ENCODE measurements at places on chromosomes 1 and 21.
A peak's percentile ranks its signal among the peaks of the same experiment; 100 is the strongest.

DNA sequence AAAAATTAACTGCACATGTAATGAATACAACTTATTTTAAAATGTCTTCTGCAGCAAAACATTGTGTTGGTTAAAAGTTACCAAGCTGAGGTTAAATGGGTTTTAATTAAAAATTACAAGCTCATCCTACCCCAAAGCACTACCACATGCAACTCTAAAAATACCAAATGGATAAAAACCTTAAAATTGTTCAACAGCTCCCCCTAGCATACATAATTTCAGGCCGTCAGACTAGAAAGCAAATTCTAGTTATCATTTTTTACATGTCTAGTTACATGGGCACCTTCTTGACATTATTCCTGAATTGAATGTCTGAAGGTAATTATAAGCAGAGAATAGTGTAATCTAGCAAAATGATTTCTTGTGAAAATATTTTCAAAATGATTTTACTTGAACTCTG lies 176.5 kb downstream of the C1orf21 start:
- peak; percentile 9 for DNase-seq

DNA sequence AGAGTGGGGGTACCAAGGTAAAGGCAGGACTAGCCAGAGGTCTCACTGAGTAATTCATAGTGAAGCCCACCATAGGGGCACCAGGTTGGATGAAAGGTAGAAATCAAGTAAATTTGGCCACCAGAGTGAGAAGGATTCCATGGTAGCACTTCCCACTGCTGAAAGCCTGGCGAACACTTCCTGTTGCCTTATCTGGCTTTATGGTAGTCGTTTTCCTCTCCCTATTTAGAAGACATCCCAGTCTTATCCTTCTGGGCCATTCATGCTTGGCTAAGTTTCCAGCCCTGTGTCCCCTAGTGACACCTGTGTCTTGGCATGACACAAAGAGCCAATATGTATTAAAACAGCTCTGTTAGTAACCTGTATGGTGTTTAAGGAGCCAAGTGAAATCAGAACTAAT lies 74.3 kb upstream of the SIPA1L2 start:
- no peak for DNase-seq

DNA sequence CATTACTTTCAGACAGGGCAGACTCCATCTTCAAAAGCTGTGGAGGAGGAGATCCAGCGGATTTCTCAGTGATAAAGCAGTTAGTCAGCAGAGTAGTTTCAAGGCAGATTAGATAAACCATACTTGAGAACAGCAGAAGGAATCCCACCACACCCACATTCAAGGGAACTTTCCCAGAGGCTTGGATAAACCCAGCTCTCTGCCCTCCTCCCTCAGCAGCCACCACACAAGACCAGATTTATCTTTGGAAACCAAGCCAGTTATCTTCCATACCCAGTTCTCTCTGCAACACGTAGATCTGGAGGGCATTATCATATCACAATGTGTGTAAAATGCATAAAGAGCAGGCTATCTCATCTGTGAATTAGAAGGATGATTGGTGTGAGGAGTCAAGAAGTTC lies 40.2 kb downstream of the GFI1 start:
- DNase-seq = peak; percentile 19

DNA sequence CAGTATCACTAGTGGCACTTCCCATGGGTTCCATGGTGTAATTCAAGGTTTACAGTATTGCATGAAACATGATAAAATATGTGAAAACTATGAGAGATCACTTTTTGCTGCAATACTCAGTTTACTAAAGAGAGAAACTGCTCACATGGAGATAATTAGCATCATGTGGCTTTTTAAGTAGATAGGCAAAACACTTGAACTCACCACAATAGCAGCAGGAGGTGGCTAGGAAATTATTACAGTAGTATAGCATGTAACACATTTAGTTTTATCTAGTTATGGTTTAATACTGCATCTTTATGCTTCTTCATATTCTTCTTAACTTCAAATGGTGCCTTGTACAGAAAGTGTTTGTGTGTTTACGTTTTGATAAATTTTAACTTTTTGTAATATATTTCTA lies 698.5 kb upstream of the BRINP3 start:
- no peak for DNase-seq

DNA sequence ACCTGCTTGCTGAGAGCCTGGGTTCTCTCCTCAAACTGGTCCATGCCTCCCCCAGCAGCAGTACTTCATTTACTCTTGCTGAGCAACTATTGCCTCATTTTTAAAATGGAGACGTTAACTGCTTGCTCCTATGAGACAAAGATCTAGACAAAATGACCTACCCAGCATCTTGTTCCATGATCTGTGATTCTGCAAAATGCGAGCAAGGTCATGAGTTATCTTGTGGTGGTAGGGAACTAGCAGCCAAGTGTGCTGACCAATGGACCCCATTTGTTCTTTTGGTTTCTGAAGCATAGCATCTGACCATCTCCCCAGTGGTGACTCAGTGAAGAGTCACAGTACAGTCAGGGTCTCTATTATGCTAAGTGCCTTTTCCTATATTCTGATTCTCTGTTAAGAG lies 40.4 kb downstream of the TBX15 start:
- DNase-seq = peak; percentile 93

DNA sequence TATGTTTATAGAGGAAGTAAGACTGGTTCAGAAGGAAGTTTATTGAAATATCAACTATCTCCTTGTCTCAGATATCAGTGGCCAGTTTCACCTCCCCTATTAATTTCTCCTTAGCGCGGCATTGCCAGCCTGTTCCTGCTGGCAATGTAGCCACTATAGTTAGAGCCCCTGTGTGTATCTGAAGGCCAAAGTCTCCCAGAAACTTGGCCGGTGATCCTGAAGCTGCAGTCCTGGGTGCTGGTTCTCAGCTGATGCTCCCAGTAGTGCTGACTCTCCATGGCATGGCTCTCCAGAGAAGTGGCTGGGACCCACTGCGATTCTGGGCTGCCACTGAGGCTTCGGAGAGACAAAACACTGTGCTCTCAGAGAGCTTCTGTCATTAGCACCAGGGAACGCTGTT lies 59.9 kb downstream of the TNN start:
- DNase-seq = no peak

- DNase-seq = peak; percentile 71
Observed at GRCh38 chr1:60848583-60849188, 233.7 kb upstream of the NFIA start.

DNA sequence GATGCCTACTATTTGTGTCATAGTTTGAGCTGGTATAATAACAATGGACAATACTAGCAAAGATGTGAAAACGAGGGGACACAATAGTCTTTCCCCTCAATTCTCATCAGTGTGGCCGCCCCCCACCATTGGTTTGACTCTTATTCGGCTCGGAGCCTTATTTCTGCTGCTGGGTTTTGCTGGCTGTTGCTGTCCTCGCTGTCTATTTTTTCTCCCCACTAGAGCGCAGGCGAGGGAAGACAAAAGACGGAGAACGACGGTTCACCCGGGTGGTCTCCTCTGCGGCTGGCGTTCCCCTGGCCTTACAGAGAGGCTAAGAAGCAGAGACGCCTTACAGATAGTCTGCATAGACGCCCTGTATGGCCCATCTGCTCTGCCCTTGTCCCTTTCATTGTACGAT lies 19.4 kb downstream of the CLIC6 start:
- no peak for DNase-seq

DNA sequence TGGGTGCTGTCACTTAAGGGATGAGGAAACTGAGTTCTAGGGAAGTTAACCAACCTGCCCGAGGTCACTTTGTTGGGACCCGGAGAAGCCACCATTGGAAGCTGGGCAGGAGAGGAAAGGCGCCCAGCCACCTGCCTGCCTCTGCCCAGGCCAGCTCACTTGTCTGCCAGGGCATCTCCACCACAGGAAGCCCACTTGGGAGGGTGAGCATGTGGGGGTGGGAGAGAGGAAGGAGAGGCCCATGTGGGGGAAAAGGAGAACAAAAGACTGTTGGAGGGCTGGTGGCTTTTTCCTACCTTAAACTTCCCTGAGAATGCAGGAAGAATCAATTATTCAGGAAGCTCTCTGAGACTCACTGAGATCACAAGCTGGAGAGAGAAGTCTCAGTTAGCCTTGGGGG lies 43.8 kb upstream of the SELENON start:
- DNase-seq = no peak

- DNase-seq = peak; percentile 30
Observed at GRCh38 chr1:173043253-173043652, 7.5 kb downstream of the TNFSF18 start.

GRCh38 chr1:41241354-41241748 lies 755 bp downstream of the SCMH1 start:
- DNase-seq = peak; percentile 45

DNA sequence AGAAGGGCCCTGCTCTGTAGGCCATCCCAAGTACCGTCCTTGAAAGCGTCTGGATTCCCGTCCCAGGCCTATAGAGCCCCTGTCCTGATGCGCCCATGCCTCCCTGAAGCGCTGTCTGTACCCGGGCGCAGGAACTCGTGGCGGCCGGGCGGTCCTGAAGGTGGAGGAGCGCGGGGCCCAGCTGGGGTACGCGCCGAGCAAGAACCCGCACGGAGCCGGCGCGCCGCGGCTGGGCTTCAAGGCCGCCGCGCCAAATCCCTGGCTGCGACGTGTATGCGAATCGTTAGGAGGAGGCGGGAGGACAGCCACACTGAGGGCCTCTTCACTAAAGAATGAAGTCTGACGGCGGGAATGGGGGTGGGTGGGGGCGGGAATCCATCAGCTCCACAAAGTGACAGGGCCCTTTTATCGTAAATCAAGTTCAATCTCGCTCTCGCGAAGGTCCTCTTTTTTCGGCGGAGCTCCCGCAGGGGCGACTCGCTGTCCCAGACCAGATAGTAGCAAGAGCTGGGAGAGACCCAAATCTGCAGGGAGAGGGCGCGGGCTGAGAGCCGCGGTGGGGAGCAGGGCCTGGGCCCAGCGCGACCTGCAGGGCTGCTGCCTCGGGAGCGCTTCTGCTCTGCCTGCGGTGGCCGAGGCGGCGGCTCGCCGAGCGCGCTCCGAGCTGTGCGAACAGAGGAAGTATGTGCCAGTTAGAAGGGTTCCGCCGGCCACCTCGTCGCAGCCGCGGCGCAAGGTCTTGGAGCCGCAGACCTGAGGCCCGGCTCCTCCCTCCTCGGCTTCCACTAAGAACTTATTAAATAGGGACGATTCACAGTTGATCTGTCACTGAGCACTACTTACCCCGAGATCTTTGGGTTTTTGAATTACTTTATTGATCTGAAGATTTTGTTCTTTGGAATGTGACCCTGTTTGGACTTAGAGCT lies 10.4 kb downstream of the BARHL2 start:
- peak; percentile 14 for DNase-seq

DNA sequence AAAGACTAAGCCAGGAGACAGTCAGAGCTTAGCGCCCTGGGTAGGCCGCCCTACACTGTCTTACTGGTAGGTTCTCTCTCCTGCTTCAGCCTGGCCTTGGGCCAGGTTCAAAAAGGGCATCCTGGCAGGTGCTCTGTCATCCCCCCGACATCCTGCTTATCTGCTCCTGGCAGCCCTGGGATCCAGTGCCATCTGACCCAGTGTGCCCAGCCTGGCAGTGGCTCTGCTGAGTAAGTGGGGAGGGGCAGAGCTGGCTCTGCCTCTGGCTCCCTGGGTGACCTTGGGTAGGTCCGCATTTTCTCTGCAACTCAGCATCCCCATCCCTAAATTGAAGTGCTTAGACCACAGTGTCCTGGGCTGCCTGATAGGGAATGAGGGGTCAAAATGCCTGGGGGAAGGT lies 549.9 kb downstream of the PTPRU start:
- no peak for DNase-seq

DNA sequence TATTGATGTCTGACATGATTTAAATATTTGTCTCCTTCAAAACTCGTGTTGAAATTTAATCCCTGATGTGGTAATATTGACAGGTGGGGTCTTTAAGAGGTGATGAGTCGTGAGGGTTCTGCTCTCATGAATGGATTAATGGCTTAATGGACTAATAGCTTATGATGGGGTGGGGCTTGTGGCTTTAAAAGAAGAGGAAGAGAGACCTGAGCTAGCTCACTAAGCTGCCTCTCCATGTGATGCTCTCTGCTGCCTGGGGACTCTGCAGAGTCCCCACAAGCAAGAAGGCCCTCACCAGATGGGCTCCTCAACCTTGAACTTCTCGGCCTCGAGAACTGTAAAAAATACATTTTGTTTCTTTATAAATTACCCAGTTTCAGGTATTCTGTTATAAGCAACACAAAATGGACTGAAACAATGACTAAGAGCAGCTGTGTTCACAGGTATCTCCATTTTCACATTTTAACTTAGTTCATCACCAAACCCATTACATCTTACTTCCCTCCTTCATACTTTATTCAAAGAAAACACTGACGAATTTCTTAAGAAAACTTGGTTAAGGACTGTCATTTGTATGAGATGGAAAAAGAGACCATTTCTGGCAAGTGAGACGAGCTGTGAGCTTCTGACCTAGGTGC lies 12.1 kb upstream of the AIM2 start:
- no peak for DNase-seq

DNA sequence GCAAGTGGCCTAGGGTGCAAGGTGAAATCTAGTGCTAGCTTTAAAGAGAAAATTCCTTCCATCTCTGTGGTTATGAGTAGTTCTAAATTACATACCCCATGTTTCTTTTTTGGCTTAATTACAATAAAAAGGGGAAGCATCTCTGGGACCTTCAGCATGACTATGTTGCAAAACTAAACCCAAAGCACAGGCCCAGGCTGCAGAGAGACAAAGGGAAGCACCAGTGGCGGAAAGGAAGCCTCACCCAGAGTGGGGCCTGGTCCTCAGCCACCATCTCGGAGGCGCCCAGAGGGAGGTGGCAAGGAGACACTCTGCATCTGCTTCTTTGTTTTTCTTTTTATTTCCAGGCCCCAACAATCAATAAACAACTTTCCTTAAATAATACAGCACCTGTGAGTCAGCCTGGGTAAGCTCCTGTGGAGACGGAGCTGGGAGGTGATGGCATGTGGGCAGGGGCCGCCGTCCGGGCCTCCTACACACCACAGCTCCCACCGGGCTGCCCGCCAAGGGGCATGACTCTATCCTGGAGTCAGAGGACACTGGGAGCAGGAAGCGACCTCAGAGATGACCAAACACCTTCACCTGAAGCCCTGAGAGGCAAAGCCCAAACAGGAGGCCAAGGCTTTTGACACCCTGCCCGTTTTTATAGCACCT lies 21.7 kb downstream of the ITPKB start:
- DNase-seq = no peak

- DNase-seq = no peak
Observed at GRCh38 chr1:19557609-19558051, 72.3 kb upstream of the CAPZB start.

DNA sequence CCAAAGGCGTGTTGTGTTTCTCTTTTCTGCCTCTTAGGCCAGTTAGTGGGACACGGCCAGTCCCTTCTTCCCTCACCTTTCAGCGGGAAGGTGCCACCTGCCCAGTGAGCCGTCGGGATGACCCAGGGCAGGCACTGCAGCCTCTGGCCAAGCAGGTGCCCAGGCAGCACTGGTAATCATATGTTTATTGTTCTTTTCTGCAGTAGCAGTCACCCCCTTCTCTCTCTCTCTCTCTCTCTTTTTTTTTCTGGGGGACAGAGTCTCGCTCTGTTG lies 38.2 kb downstream of the CRYAA start:
- DNase-seq = no peak

- no peak for DNase-seq
Observed at GRCh38 chr1:3174487-3175247, 105.7 kb downstream of the PRDM16 start.

DNA sequence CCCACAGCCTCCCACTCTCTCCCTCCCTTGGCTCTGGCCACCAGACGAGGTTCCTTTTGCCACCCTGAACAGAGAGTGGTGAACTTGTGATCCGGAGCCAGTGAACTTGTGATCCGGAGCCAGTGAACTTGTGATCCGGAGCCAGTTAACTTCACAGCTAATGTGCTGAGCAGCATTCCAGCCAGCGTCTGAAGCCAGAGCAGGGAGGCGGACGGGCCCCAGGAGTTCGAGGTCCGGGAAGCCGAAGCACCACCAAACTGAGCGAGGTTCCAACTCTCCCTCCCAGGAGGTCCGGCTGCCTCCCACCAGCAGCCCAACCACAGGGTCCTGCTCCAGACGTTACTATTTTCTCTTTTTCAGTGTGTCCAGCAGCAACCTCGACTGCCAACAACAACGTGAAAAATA lies 85.8 kb downstream of the SYF2 start:
- DNase-seq = no peak

Measured in foreskin fibroblast (primary cell).